ENCODE measurements at places on chromosomes 5 and 9.

DNA sequence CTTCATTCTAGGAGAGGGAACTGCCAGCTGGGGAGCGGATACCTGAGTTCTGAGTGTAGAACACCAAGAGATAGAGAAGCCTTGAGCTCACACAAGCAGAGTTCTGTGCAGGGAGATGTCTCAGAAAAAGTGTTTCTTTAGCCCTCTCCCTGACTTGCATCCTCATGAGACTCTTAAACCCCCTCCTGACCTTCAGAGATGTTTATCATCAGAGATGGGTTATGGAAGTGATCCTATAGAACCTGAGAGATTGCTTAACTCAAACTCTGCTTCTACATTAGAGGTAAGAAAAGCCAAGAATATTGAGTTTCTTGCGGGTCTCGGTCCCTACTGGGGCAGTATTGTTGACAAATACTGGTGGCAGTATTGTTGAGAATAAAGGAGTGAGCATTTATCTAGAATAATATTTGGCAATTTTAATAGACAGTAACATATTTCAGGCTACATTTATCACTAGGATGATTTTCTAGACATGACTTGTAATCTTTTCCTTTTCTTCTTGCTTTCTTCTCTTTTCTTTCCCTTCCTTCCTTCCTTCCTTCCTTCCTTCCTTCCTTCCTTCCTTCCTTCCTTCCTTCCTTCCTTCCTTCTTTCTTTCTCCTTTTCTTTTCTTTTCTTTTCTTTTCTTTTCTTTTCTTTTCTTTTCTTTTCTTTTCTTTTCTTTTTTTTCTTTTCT lies at the start of gene IZUMO3:
Gene IZUMO3 (minus strand): TSS at position 51 of the 676 bp plus-strand sequence. CDS start 248 bp downstream, outside the sequence.
- DNase-seq: no peak

GRCh38 chr9:81598811-81599210 lies 90.5 kb downstream of the TLE1 start:
- DNase-seq: no peak

DNA sequence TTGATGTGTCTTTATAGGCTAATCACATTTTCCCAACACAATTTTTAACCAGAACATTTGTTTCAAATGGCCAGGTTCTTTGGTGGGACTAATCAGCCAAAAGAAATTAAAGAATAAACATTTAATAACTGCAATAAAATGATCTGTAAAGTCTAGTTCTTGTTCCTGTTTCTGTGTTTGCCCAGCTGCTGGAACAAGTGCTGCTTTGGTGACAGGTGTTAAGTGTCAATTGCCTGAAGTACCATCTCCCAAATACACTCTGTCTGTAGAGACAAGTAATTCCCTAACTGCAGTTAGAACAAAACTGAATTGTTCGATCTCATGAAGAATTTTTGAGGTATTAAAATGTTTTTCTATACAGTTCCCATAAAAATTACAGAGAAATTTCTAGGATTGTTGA lies 402.3 kb upstream of the CHD1 start:
- no peak for DNase-seq

DNA sequence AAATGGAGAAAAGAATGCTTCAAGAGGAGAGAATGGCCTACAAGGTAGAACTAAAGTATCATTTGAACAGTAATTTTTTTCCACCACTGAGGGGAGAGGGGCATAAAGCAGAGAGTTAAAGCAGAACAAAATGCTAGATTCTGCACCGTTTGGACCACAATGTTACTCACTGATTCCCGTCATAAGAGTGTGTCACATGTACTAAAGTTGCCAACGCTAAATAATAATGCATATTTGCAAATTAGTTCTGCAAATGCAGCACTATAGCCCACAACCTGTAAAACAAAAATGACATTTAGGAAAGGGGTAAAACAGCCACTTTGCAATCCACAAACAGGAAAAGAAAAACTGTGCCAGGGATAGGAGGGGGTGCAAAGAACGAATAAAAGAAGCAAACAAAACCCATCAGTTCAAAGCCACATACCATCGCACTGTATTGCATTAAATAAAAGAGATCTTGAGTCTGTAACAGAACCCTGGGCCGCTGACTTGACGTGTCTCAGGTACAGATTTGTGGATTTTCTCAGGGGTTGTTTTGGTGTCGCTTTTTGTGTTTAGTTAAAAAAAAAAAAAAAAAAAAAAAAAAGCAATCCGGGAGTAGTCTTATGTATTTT lies 7.7 kb upstream of the NFIB start:
- DNase-seq: no peak

- no peak for DNase-seq
These were observed 75.4 kb downstream of the EMB start for GRCh38 chr5:50365426-50366251.

GRCh38 chr5:9861666-9862256 lies 231.6 kb upstream of the TAS2R1 start:
- DNase-seq: no peak

GRCh38 chr5:124059200-124059599 lies 547.2 kb downstream of the CSNK1G3 start:
- no peak for DNase-seq

DNA sequence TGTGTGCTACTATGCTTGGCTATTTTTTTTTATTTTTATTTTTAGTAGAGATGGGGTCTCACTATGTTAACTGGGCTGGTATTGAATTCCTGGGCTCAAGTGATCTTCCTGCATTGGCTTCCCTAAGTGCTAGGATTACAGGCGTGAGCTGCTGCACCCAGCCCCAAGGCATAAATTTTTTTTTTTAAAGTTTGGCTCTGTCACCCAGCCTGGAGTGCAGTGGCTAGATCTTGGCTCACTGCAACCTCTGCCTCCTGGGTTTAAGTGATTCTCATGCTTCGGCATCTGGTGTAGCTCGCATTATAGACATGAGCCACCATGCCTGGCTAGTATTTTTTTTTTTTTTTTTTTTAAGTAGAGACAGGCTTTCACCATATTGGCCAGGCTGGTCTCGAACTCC lies 70.3 kb downstream of the RAB24 start:
- DNase-seq: no peak

GRCh38 chr5:57468481-57469163 lies 14.0 kb downstream of the ACTBL2 start:
- DNase-seq: no peak

Data from retinal pigment epithelial cell (primary cell).